ENCODE measurements at places on chromosomes 11 and 22. TPM values are rescaled to one million over a fixed set of nuclear protein-coding genes. Genes with fewer than 3 reads are reported as not detected.

Gene MPPED2
- 0.86 TPM for polyA plus RNA-seq

Gene JHY
- 1.3 TPM for polyA plus RNA-seq

Gene RIMBP3B
- polyA plus RNA-seq = not detected

Gene PLAAT5
- polyA plus RNA-seq = 11.1 TPM

Gene UPK2
- polyA plus RNA-seq = 0.16 TPM

Gene JAM3
- 2.9 TPM for polyA plus RNA-seq

Gene MAP6
- polyA plus RNA-seq = 1.1 TPM

Gene RBM4B
- polyA plus RNA-seq = 9.5 TPM

Gene UBQLNL
- polyA plus RNA-seq = 0.09 TPM

Gene PDE3B
- polyA plus RNA-seq = 49.7 TPM

Gene NXPE2
- polyA plus RNA-seq = 0.04 TPM

Gene ADAMTS8
- polyA plus RNA-seq = 0.28 TPM

Gene MFNG
- 20.5 TPM for polyA plus RNA-seq

Gene SH3BP1
- polyA plus RNA-seq = 6.6 TPM

Gene TAF1D
- 74.6 TPM for polyA plus RNA-seq

Gene C1QTNF4
- 0.74 TPM for polyA plus RNA-seq

Gene FAM111A
- 13.7 TPM for polyA plus RNA-seq

Gene COA4
- polyA plus RNA-seq = 41.5 TPM

Gene RASD2
- polyA plus RNA-seq = 0.26 TPM

Gene IGLL1
- polyA plus RNA-seq = not detected

Gene CDHR5
- polyA plus RNA-seq = 0.74 TPM

Gene JAML
- 0.87 TPM for polyA plus RNA-seq

Gene SLC22A9
- polyA plus RNA-seq = not detected

Gene CLP1
- 5.5 TPM for polyA plus RNA-seq

Gene TTC36
- 2.8 TPM for polyA plus RNA-seq

Gene APOBEC3G
- 2.1 TPM for polyA plus RNA-seq

Gene TPP1
- polyA plus RNA-seq = 18.7 TPM

Gene OR52K1
- not detected for polyA plus RNA-seq

Gene VSTM5
- polyA plus RNA-seq = not detected

Gene MOGAT2
- 0.34 TPM for polyA plus RNA-seq

Gene RFPL2
- polyA plus RNA-seq = not detected

Gene NR1H3
- 119 TPM for polyA plus RNA-seq

Gene DEPDC7
- polyA plus RNA-seq = 2.2 TPM

Gene GAL3ST1
- polyA plus RNA-seq = 0.58 TPM

Gene MYEOV
- polyA plus RNA-seq = 0.79 TPM

Gene TRIM6
- polyA plus RNA-seq = 2.9 TPM

Gene GUCD1
- polyA plus RNA-seq = 73.6 TPM

Gene OR10A5
- not detected for polyA plus RNA-seq

Gene GAB4
- polyA plus RNA-seq = not detected

Gene TSGA10IP
- not detected for polyA plus RNA-seq

Gene VEGFB
- polyA plus RNA-seq = 327 TPM

Gene CRYBB2
- 1.0 TPM for polyA plus RNA-seq

Gene TMEM121B
- 0.37 TPM for polyA plus RNA-seq

Gene MUC5AC
- 0.03 TPM for polyA plus RNA-seq

Gene NADSYN1
- polyA plus RNA-seq = 35.9 TPM

Gene NNMT
- polyA plus RNA-seq = 93.2 TPM

Gene HYLS1
- polyA plus RNA-seq = 2.6 TPM

Gene NOX4
- 0.46 TPM for polyA plus RNA-seq

Gene APOBEC3B
- polyA plus RNA-seq = 1.4 TPM

Gene DUSP8
- polyA plus RNA-seq = 7.5 TPM

Gene TNKS1BP1
- 69.8 TPM for polyA plus RNA-seq

All from adipose tissue (tissue), 3 donors.